ENCODE measurements at places on chromosomes 11 and 22. TPM values are rescaled to one million over a fixed set of nuclear protein-coding genes. Genes with fewer than 3 reads are reported as not detected.

Gene UPB1
- total RNA-seq: not detected

Gene NPAS4
- not detected for total RNA-seq

Gene CYB5R2
- 14.9 TPM for total RNA-seq

Gene OR8G1
- not detected for total RNA-seq

Gene EHBP1L1
- 87.9 TPM for total RNA-seq

Data from esophagus squamous epithelium (tissue), 5 donors.